Smooth muscle cell of the brain vasculature (primary cell): ENCODE measurements at places on chromosomes 7 and 10.

DNA sequence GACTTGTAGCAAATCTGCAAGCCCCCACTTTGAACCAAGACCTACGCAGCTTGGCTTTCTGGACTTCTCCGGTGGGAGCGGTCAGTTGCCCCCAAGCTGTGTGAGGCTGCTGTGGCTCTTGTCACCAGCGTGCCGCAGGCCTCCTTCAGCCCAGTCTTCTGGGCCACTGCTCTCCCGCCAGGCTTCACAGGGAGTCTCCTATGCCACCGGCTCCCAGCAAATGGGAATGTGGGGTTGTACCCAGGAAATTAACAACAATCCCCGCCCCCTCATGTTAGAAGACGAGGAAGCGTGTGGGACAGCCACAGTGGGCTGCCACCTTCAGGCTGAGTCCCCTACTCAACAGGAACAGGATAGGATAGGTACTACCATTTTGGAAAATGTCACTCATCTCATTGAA, 4.2 kb downstream of the WDR86 start:
- no peak for DNase-seq

GRCh38 chr10:84837041-84837812, 508.8 kb downstream of the CCSER2 start:
- DNase-seq: no peak

GRCh38 chr7:154415709-154416399, 363.7 kb downstream of the DPP6 start:
- no peak for DNase-seq

DNA sequence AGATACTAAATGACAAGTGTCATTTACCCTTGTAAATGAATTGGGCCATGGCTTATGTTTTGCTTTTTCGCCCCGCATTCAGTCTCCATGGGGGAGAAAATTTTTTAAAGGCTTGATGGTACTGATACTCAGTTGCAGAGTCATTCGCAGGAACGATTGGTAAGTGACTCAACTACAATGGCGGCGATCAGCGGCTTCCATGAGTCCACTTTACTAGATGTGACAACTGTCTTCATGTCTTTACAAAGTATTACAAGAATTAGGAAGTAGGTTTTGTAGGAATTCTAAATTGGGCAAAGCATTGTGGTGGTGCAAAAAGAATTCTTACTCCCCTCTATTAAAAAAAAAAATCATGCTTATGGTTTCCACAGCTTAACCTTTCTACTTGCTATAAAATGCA, 108.8 kb upstream of the ZEB1 start:
- no peak for DNase-seq

DNA sequence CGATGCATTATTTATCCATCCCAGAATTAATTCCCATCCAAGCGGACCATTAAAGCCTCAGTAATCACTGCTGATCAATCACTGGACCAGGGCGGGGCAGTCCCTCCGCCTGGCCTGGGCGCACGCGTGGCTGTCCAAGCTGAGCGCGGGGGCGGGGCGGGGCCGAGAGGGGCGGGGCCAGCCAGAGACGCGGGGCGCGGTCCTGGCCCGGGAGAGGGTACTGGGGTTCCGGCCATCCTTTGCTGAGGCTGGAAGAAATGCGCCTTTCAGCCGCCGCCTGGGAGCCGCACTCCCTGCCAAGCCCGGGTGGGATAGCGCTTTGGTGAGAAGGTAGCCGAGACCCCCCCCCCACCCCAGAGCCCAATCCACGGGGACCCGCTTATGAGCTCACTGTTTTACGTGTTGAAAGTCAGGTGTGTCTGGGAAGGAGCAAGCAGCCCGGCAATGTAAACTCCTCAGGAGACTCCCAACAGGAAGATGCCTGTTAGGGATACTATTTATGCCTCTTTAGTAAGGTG, at the start of gene ARHGAP22:
Gene ARHGAP22, minus strand, starts transcription at position 83 of the 518 bp plus-strand sequence. CDS start 277 bp downstream, outside the sequence.
- DNase-seq: no peak

GRCh38 chr10:6607778-6608177, 27.7 kb upstream of the PRKCQ start:
- DNase-seq: no peak

DNA sequence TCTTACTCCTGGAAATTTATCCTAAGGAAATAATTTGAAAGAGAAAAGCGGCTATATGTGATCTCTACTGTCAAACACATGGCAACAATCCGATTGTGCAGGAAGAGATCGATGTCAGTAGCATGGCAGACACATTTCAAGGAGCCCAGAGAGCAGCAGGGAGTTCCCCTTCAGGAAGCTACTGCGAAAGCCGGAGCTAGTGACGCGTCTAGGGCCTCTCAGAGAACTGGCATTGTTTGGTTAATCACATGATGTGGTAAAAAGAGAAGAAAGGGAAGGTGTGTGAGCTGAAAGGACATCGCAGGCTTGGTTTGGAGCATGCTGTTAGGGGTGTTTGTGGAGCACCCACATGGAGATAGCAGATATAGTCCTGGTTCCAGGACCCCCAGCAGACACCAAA, 74.9 kb downstream of the BEND7 start:
- DNase-seq: no peak

- DNase-seq: no peak
Measured at GRCh38 chr10:3813986-3814837, 29.2 kb upstream of the KLF6 start.

DNA sequence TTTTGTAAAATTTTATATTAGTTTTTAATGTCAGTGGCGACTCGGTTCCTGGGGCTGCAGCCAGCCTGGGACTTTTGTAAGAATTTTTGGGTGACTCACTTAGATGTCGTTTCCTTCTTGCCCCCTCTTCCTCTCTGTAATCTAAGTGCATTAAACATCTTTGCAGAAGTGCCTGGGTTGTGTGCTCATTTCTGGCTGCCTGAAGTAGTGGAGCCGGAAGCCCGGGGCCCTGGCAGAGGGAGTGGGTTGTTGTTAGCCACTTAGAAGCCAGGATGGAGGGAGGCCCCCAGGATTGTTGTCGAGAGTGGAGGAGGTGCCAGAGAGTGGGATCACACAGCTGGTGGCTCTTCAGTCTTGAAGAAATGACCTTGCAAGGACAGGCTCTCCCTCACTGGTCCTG, 11.0 kb upstream of the TRIM8 start:
- no peak for DNase-seq

GRCh38 chr7:26987338-26987737, 108.5 kb downstream of the HOXA1 start:
- DNase-seq: no peak

DNA sequence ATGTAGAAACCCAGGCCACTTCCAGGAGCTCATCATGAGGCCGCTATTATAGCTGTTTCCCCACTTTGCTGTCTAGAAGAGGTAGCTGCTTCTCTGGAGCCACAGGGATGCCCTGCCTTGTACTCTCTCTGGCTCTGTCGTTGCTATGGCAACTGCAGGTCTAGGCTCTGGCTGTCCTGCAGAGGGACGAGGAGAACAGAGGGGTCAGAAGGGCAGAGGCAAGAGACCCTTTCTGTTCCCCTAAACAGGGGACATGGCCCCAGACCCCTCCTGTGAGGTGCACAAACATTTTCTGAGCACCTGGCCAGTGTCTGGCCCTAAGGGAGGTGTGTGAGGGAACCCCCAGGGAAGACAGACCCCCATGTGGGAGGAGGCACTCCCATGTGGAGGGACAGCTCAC, 31.4 kb downstream of the ITPRIP start:
- DNase-seq: no peak

- DNase-seq: no peak
Measured at GRCh38 chr10:114303556-114303955, 64.5 kb downstream of the VWA2 start.

GRCh38 chr7:159014297-159015062, 130.2 kb downstream of the VIPR2 start:
- no peak for DNase-seq

- no peak for DNase-seq
Measured at GRCh38 chr10:75814014-75814413, 382.6 kb downstream of the LRMDA start.

DNA sequence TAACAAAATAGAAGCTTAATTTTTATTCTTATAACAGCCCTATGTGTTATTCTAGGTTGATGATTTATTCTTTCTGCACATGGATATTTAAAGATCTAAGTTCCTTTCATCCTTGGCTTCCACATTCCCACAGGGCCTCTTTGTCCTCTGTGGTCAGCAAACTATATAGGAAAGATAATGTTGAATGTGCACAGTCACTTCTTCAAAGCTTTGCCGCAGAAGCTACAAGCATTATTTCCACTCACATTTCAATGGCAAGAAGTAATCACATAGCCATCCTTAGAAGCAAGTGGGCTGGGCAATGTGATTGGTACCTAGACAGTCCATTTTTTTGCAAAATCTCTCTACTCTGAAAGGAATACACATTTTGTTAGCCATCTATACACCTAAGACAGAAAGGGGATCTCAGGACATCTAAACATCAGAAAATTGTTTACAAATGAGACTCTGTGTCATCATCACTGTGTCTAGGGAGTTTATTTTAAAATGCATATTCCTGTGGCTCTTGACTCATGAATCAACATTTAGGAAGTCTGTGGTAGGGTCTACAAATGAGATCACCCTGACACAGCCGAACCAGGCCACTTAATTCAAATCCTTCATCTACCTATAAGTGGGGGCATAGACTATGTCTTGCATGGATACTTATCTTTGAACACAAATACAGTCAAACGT, 1060.5 kb downstream of the XPNPEP1 start:
- no peak for DNase-seq

- peak; percentile 43 for DNase-seq
Measured at GRCh38 chr7:44665531-44666213, 59.2 kb downstream of the OGDH start.

DNA sequence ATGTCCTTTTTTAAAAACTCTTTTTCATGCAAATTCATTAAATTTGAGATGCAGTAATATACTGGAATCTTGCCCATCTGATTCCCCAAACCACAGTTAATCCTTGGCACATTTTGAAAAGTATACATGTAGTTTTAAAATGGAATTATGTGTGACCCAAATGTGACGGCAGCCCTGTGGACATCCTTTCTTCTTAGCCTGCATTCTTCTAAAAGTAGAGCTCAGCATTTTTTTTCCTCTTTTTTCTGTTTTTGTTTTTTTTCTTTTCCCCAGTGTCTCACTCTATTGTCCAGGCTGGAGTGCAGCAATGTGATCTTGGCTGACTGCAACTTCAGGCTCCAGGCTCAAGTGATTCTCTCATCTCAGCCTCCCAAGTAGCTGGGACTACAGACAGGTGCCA, 338.9 kb downstream of the GALNT17 start:
- DNase-seq: no peak

DNA sequence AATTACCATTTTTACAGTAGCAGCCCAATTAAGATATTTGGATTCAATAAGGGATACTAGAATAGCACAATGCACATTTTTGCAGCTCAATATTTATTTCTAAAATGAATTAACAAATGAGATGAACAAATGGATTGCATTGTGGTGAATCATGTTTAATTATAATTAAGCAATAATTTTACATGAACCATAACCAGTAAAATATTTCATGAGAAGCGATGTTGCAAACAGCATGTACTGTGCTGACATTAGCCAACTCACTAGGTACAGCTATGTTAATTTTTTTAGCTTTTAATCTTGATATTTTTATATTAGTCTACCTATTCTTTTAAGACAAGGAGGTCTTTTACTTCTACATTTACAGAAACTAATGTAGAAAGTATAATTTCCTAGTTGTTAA, 399.1 kb upstream of the AKR1E2 start:
- no peak for DNase-seq

DNA sequence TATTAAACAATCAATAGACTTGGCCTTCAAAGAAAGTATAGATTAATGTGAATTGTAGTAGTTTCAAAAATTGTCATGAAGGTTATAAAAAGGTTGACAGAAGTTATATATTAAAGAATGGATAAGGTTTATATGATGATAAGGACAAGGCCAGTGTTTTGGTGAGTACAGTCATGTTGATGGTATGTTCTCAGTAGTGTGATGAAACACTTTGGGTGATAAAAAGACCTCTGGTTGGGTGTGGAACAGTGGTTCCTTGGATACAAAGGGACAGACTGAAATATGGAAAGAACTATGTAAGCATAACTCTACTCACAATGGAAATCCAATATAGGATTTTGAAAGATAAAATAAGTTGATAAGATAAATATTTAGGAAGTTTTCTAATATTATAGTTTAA, 866.3 kb downstream of the ANKRD7 start:
- no peak for DNase-seq

GRCh38 chr7:46146454-46147255, 225.6 kb upstream of the IGFBP3 start:
- DNase-seq: no peak

GRCh38 chr7:37674531-37674930, 9.0 kb upstream of the GPR141 start:
- no peak for DNase-seq

GRCh38 chr7:137977173-137977572, 24.7 kb downstream of the CREB3L2 start:
- DNase-seq: no peak

DNA sequence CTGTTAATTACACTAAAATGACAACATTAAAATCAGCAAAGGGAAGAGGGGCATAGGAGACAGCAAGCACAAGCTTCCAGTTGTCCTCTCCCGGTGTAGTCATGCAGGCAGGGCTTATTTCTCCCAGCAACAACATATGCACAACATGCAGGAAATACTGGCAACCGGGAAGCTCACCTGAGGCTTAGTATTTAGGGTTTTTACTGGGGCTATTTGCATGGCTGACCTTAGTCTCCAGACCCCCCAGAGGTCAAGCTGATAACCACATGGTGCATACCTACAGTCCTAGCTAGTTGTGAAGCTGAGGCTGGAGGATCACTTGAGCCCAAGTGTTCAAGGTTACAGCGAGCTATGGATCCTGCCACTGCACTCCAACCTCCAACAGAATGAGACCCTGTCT, 12.8 kb upstream of the JMJD1C start:
- no peak for DNase-seq

- DNase-seq: no peak
Measured at GRCh38 chr10:101686133-101686925, 8.6 kb downstream of the FBXW4 start.

DNA sequence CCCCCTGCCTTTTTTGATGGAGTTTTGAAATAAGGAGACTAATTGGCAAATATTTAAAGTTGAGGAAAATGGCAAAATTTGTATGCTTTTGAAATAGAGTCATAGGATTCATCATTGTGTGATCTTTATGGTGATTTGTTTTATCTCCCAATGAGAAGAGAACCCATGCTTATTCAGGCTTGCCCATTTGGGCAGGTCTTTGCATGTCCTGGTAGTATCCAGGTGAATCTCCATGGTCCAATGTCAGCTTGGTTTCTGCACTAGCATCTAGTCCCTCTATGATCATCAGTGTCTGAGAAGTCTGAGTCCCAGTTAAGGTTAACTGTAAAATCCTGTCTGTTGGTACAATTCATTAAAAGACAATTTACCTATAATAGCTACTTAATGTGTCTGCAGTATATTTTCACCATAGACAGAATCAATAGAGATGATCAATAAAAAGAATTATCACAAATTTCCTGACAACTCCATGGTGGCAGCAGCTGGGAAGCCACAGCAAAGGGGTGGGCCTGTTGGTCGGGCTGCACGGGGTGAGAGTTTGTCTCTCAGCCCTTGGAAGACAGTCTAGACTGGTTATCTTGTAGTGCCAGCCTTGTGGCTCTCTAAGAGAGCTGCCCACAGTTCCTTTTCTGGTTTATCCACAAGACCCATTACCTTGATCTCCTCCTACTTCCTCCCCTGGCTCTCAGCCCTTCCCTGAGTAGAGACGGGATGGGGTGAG, 22.2 kb upstream of the BMPER start:
- no peak for DNase-seq
